ENCODE measurements at places on chromosomes 1 and 21.

DNA sequence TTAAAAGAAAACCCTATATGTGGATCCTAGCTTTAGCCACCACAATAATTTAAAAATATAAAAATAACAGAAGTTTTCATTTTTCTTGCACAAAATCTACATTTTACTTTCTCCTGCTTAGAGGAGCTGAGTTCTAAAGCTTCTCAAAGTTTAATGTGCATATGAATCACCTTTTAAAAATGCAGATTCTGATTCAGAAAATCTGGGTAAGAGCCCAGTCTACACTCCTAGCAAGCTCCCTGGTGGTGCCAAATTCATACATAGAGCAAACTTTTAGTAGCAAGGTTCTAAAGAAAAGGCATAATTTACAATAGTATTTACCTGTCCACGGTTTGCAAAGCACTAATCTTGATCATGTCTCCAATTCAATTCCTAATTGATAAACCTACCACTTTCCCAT is 19.3 kb downstream of the RSBN1 start:
- DNase-seq: no peak

DNA sequence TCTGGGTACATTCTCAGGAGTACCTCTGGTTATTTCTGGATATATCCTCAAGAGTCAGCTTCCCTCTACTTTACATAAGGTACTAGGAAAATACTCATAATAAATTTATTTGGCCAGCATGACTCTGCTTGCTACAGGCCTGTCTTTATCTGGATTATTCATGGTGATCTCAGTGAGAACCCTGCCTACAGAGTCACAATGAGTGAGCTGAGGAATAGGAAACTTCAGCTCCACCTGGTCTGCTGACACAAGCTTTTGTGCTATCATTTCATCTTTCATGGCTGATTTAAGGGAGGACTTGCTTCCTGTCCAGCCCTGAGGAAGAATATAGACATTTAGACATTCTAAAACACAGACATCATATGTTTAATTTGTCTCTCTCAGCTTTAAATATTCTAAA is 19.5 kb upstream of the SUCO start:
- no peak for DNase-seq

DNA sequence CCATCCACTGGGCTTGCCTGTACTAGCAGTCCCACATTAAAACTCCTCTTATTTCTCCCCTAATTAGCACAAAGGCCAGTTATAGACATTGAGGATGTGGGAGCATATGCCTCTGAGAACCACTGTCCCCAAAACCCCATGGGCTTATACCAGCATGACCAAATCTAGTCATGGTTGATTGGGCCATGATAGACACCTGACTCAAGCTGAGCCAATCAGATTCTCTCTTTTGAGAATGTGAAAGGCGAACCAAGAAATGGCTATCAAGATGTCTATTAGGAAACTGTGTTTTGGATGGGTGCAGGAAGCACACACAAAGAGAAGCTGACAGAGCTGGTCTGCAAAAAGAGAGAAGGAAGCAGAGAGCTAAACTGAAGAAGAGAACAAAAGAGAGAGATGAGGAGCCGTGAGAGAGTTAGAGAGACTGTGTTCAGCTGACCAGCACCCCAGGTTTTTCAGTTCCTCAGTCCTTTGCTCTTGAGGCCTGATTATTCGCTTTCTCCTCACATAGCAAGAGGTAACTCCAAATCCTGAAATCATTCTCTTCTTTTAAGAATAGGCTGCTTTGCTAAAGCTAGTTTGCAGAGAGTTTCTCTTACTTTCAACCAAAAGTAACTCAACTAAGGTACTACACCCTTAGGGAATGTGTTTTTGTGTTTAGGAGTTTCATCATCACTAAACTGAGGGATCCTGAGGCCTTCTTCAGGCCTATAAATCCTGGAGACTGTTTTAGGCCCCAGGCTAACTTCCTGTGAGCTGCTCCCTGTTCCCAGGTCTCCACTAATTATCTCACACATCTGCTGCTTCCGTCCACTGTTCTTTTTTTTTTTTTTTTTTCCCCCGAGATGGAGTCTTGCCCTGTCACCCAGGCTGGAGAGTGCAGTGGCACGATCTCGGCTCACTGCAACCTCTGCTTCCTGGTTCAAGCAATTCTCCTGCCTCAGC is 7.9 kb upstream of the TIPRL start:
- DNase-seq: no peak

DNA sequence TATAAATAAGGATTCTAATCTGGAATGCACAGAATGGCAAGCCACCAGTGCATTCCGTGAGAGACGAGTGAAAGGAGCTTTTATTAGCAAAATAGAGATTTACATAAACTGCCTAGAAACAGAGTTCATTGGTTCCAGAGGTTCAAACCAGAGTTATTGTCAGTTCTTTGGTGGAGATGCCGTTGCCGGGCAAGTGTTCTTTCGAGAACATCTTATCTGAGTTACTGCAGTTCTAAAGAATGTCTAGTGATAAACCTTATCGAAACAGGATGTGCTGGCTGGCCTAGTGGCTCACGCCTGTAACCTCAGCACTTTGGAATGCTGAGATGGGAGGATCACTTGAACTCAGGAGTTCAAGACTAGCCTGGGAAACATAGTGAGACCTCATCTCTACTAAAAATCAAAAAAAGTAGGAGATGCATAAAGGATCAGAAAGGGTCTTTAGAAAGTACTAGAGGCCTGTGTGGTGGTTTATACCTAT is 19.9 kb upstream of the EVI5 start:
- no peak for DNase-seq

GRCh38 chr1:181482521-181483284 is 614 bp upstream of the CACNA1E start:
- no peak for DNase-seq

DNA sequence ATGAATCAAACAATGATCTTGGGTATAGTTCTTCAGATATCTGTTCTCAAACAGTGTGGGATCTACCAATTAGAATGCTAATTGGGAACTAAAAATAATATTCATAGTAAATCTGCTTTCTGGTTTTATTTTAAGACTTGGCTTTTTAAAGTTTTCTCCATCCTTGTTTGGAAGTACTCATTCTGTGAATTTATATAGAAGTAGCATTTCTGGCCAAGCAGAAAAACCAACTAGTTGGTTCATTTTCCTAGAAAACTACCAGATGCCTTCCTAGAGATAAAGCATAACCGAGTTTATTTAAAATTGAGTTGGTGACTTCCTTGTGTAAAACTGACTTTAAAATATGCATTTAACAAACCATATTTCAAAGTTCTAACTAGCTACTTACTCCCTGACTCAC is 48.8 kb downstream of the DNM3 start:
- no peak for DNase-seq

DNA sequence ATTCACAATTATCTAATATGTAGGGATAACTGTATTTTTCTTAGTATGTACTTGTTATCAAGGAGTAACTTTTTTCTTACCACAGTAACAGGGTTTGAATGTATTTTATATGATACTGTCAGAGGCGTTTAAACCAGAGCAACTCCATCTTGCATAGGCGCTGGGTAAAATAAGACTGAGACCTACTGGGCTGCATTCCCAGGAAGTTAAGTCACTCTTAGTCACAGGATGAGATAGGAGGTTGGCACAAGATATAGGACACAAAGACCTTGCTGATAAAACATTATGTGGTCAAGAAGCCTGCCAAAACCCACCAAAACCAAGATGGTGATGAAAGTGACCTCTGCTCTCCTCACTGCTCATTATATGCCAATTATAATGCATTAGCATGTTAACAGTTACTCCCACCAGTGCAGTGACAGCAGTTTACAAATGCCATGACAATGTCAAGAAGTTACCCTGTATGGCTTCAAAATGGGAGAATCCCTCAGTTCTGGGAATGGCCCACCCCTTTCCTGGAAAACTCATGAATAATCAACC is 64.8 kb downstream of the RPE65 start:
- no peak for DNase-seq

DNA sequence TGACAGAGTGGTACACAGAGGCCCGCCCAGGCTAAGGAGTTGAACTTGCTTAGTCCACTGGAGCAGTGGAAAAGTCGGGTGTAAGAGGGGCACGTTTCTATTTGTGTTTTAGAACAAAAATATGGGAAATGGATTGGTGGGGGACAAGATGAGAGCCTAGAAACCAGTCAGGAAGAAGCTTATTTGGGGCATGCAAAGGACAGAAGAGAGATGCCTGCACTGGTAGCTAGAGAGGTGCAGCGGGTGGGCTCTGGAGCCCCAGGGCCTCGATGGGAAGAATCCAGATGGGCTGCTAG is 1.2 kb upstream of the LIN9 start:
- DNase-seq: no peak

DNA sequence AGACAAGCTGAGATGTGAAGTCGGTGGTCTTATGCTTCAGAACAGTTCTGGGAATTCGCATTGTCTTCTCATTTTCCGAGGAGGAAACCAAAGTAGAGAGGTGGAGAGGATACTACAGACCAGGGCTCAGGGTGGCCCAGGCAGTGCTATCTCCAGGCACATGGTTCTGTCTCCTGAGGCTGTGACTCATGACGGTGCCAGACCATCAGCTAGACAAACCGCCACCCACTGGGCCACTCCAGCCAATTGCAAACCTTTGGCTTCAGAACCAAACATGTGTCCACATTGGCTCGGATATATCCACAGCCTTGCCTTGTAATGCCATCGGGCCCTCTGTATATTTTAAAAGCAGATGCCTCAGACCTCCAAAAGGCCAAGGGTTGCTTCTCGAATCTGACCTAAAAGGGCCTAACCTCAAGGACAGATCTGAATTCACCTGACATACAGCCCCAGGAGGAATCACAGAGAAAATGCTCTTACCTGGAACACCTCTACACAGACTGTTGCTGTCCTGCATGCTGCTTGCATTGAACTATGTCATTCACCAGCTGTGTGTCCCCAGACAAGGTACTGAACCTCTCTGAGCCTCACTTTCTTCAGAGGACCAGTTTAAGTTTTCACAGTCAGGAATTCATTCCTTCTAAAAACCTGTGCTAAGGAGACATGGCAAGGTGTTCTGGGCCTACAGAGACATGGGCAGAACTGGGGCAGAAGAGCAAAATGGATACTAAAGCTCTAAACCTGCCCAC is 224.9 kb upstream of the JUN start:
- DNase-seq: no peak

- DNase-seq: no peak
These were observed 39.7 kb upstream of the SLC2A1 start for GRCh38 chr1:42998386-42998785.

DNA sequence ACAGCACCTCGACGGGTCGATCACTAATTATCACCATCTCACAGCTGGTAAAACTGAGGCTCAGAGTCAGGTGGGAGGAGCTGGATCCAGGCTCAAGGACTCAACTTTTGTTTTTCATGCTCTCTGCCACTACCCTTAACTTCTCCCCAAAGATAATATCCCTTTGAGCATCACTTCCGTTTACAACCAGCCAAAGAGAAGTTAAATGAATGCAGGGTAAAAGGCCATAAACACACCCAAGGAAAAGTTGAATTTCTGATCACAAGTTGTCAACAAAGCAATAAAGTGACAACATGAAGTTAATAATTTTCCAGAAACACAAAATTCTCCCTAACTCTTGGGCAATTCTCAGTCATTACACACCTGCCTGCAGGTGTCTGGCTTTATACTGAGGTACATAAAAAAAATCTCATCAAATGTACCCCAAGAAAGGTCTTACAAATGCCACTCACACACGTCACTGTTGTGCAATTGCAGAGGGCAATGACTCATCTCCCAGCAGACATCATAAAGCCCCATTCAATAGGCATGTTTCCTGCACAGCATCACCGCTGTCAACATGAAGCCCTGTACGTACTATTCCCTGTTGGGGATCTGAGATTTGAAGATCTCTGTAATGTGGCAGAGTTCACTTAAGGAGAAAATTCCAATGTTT is 3.4 kb downstream of the OR2T11 start:
- DNase-seq: no peak

DNA sequence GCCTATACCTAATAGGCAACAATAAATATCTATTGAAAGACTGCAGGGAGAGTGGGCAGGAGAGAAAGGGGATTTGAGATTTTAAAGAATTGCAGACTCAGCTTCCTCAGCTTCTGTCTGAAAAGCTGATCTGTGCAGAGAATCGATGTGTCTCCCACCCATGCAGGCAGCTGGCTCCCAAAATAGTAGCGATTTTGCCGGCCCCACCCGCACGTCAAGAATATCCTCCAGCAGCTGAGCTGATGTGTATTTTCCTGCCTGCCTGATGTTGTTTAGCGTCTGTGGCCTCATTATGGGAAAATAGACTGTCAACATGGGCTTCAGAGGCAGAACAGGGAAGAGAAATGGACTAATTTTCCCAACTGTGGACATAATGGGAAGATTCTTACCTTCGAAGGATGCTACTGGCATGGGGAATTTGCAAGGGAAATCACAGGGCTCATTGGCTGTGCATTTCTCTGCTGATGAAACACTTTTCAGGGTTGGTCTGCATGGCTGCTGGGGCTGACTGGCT is 699.8 kb downstream of the PTPRU start:
- DNase-seq: no peak

DNA sequence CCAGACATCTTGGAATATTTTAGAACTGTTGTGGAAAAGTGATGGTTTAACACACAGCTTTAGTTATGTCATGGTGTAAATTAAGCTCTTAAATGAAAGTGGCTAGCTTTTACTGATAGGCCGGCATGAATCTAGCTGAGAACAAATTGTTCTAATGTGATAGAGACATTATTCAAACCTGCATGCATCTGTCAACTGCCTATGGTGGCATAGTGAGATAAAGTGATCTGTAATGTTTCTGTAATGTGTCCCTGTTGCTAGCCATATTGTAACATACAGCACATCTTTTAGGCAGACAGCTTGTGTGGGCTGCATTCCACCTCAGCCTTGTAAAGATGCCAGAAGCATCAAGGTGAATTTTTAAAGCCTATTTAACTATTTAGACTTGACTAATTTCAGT is 16.0 kb downstream of the LRIG2 start:
- no peak for DNase-seq

DNA sequence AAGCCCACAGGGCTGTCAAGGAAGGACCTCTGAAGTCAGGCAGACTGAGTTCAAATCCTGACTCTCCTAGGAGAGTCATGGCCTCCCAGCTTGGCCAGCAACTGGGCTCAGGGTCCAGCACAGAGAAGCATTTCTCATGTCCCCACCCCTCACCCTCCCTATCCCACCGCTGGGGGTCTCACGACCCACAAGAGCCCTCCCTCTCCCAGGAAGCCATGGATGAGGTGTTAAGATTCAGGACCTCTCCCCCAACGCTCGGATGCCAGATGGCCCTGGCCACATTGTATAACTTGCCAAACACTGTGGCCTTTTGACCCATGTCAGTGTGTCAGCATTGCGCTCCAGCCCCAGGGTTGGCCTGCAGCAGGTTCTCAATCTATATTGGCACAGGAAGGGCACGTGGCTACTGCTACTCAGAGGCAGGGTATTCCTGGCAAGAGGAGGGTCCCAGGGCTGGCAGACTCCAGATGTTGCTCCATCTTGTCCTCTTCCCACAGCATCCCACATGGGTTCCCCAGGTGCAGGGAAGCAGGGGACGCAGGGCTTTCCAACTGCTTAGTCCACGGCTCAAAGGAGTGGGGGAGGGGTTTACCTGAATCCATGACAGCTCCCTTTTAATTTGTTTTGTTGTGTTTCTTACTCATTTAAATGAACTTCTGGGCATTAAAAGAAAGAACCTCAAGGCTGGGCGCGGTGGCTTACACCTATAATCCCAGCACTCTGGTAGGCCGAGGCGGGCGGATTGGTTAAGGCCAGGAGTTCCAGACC is 10.5 kb downstream of the SLC2A1 start:
- DNase-seq: no peak

All from breast epithelium (tissue), 4 donors.